Glomerular endothelial cell (primary cell): ENCODE measurements at places on chromosomes 12 and 14. TPM values are rescaled to one million over a fixed set of nuclear protein-coding genes. Genes with fewer than 3 reads are reported as not detected.

DNA sequence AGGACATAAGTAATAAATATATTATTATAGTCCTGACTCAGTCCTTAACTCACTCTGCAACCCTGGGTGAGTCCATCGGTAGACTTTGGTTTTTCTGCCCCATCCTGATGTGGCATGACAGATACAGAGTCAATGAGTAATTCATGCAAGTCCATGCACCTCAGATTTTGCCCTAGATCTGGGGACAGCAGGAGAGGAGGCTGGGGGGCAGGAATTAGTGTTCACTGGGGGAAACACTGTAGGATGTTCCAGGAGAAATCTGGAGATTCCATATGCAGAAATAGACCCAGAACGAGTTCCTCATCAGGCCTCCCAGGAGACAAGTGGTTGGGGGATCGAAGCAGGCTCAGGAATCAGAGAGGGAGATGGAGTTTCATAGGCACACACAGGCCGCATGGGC, 150.8 kb downstream of the DICER1 start:
- no peak for DNase-seq

DNA sequence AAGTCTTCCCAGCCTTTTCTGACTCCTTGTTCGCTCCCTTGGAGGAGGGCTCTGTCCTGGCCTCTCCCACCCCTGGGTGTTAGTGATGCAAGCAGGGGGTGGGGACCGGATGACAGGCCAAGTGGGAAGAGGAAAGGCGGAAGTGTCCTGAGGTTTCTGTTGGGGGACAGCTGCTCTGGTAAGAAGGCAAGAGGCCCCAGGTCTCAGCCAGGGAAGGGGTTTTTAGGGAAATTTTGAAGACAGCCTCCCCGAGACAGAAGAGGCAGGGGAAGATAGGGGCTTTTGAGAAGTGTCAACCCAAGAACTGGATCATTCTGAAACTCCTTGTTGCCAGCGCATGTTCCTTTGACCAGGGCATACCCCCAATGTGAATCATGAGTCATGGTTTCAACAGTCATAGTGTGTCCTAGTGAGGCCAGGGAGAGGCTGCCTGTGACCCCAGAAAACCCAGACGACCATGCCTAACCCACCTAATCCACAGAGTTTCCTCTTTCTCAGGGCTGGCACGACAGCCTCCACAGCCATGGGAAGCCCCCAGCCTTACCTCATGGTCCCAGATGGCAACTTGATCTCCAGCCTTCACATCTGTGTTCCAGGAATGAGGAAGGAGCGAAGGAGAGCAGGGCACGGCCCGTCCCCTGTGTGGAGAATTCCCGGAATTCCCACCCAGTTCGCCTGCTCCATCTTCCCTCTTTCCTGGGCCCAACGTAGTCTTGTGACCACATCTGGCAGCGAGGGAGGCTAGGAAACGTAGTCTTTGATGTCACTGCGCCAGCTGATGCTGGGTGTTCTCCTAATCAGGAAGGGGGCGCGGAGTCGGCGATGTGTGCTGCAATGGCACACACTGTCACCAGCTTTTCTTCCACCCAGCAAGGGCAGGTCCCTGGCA, 4.9 kb upstream of the GPR132 start:
- no peak for DNase-seq

DNA sequence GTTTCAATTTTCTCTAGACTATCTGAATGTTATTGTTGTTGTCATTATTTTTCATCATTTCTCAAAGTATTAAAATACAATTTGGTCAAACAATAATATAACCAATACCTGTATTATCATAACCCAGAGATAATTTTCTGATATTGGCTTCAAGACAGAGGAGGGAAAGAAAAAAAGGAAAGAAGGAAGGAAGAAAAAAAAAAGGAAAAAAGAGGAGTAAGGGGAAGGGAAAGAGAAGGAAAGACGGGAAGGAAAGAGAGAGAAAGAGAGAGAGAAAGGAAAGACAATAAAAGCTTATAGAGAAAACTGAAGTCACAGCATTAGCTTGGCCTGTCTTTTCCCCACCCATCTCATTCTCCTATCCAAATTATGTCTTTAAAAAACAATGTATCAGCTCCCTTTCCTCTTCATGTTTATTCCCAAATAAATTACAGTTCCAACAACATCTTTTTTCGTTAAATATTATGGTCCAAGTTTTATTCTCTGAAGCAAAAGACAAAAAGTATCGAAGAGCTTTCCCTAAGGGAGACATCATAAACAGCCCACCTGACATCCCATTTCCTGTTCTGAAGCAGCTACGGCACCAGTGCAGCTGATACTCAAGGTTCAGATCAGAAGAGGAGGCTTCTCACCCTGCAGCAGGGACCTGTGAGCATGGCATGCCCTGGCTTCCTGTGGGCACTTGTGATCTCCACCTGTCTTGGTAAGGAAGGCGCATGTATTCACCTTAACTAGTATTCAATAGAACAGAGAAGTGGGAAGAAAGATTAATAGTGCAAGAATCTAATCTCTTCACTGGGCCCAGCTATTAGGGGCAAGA, 308.3 kb downstream of the DAD1 start:
- no peak for DNase-seq

DNA sequence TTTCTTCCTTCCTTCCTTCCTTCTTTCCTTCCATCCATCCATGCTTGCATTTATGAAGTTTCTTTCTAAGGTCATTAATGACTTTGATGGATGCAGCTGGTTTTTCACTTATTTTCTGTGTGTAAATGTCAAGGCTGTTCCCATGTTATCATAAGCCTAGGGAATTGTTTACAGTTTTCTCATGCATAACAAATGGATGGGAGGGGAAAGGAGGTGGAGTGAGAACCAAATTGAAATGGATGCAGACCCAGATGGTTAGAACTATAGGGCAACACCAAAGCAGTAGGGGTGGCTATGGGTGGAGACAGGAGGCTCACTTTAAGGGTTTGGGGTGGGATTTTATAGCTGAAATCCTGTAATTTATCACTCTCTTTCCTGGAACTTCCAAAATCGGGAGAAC, 146.2 kb downstream of the TPH2 start:
- DNase-seq, result no peak

The SLC25A21 gene
- 0.58 and 1.7 TPM in 2 replicates for total RNA-seq

The STON2 gene
- total RNA-seq, result 3.4 and 6.4 TPM in 2 replicates

The KRT79 gene
- total RNA-seq, result 0.10 and 0.12 TPM in 2 replicates
